Stimulated activated CD4-positive, alpha-beta T cell treated with anti-CD3 and anti-CD28 coated beads, TNF-alpha, amount 100 ng/mL, for 4 hours (primary cell): ENCODE measurements at places on chromosomes 11 and 22.

DNA sequence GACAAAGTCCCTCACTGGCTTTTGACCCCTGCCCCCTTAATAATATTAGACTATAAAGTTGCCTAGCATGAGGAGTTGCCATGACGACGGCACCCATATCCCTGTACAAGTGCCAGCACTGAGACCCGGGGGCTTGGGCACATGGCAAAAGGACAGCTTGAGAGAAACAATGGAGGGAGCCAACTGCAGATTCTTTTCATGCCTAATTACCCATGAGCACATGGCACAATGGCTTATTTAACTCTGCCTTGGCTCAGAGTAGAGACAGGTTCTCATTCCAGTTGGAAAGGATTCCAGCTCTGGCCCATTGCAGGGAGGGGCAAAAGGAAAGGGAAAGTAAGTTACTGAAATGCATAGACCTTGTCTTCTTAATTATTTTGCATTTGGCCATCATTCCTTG is 261.2 kb upstream of the UBASH3B start:
- no peak for DNase-seq

DNA sequence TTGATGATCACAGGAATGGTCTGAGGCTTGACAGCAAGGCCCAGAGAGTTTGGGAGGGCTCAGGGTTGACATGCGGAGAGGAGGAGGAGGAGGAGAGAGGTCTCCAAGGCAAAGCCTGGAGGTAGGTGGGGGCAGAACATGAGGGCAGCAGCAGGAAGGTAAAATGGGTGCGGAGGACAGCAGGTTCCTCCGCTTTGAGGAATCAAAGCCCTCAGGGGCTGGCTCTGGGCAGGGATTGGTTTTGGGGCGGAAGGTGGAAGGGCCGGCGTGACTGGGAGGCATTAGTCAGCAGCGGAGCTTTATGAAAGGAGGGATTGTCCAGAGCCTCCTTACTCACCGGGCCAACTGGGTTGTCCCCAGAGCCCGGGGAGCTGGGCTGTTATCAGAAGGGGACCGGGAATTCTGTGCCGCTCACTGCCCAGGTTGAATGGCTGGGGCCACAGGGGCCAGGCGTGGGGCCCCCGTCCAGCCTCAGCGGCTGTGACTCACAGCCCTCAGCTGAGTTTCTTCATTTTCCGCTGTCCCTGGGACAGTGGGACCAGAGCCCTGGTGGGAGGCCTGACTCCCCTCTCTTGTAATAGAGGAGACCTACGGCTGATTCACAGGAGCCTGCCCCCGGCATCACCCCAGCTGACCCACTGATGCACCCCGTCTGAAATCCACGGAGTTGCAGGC is 36.2 kb downstream of the LIF start:
- DNase-seq, result no peak

DNA sequence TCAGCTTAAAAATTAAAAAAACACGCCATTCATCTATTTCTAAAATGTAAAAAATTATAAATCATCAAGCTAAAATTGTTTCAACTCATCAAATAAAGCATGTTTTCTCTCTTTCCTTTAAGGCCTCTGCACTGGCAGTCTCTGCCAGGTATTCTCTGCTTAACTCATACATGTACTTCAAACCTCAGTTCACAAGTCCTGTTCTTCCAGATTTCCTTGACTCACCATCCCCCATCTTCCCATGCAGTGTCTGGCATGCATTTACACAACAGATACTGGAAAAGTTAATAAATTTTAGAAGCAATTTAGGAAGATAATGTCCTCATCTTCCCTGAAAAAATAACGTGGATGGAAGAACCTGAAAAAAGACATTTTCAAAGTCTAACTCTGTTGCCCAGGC is 32.5 kb downstream of the CSTF3 start:
- DNase-seq, result no peak

GRCh38 chr22:29320546-29320945 is 5.0 kb upstream of the RASL10A start:
- no peak for DNase-seq

DNA sequence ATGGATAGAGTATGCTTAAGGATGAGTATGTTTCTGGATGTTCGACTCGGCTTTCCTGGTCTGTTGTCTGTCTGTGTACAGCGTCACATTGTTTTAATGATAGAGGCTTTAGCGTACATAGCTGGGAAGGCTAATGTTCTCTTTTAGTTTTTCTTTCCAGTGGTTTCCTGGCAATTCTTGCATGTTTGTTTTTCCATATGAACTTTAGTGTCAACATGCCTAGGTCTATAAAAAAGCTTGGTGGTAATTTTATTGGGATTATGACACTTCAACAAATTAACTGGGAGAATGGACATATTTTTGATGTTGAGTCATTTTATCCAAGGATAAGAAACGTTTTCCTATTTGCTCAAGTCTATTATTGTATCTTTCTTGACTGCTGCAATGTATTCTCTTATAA is 17.6 kb downstream of the F2 start:
- no peak for DNase-seq

DNA sequence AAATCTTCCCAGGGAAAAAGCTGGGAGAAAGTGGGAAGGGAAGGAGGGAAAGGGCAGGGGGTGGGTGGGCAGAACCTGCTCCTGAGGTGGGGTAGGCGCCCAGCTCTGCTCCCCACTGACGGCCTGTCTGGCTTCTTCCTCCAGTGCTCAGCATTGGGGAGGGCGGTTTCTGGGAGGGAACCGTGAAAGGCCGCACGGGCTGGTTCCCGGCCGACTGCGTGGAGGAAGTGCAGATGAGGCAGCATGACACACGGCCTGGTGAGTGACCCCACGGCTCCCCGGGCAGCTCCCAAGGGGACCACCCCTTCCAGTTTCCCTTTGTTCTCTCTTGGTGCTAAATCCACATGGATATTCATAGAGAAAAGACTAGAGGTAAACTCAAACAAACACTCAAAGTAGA is 25.9 kb downstream of the SHANK3 start:
- DNase-seq, result no peak
